ENCODE measurements at places on chromosomes 7 and 10. TPM values are rescaled to one million over a fixed set of nuclear protein-coding genes. Genes with fewer than 3 reads are reported as not detected.

The NEUROD6 gene
- 8.0 TPM for total RNA-seq

The CDNF gene
- 0.50 TPM for total RNA-seq

The GGCT gene
- total RNA-seq = 23.4 TPM

The SHH gene
- 0.94 TPM for total RNA-seq

The PPP1R17 gene
- 1.8 TPM for total RNA-seq

The MORN4 gene
- total RNA-seq = 19.2 TPM

The HOXA10 gene
- 14.0 TPM for total RNA-seq

The NPC1L1 gene
- total RNA-seq = 0.06 TPM

The FAM13C gene
- total RNA-seq = 28.2 TPM

- DNase-seq = no peak
Measured at GRCh38 chr10:77160679-77161078, 476.9 kb downstream of the KCNMA1 start.

DNA sequence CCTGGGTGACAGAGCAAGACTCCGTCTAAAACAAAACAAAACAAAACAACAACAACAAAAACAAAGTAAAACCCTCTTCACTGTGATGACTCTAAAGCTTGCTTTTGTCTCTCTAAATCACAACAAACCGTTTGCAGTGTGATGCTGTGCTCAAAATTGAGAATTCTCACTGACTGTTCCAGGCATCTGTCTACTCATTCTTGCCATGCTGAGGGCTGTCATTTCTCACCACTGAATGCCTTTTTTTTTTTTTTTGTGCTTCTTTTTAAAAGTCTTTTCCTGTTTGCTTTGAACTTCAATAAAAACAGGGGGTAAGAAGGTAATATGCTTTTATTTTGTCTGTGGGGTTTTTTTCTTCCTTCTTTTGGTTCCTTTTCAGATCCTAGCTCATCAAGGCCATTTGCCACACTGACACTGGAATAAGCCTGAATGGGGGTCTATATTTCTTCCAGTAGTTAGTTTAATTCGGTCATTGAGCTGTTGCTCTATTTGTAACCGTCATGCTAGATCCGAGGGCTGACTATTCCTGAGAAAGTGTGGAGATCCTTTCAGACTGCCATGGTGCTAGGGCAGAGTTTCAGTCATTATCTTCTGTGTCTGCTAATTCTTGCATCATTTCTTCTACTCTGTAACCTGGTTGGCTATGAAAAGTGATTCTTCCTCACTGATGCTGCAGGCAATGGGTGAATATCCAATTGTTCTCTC, 10.6 kb downstream of the FAS start:
- no peak for DNase-seq

- no peak for DNase-seq
Measured at GRCh38 chr10:88232983-88233543, 350.1 kb downstream of the RNLS start.

- DNase-seq = no peak
Measured at GRCh38 chr7:54709283-54709682, 49.7 kb downstream of the SEC61G start.

DNA sequence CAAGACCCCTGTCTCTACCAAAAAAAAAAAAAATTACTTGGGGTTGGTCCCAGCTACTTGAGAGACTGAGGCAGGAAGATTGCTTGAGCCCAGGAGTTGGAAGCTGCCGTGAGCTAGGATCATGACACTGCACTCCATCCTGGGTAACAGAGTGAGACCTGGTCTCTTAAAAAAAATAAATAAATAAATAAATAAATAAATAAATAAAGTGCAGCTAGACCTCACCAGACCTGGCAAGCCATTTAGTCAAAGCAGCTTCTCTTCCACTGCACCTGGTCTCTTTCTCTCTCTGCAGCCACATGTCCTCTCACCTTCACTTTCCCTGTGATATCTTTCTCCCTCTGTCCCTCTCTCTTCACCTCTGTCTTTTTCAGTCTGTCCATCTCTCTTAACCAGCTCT, 75.2 kb upstream of the CHCHD3 start:
- no peak for DNase-seq

DNA sequence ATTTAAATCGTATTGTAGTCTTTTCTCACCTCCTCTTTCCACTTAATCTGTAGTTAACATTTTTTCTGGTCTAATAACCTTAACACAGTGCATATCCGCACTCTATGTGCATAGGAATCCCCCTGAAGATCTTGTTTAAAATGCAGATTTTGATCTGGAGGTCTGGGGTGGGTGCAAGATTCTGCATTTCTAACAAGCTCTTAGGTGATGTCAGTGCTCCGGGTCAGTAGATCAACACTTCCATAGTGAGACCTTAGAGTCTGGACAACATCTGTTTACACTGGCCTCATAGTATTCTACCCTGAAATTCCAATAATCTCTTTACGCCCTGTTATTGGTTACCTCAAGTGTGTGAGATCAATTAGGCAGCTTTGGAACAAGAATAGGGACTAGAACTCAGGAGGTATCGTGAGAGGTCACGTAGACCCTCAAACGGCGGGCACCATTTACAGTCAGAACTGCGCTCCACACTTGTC, 434 bp upstream of the PLEKHA8 start:
- no peak for DNase-seq

DNA sequence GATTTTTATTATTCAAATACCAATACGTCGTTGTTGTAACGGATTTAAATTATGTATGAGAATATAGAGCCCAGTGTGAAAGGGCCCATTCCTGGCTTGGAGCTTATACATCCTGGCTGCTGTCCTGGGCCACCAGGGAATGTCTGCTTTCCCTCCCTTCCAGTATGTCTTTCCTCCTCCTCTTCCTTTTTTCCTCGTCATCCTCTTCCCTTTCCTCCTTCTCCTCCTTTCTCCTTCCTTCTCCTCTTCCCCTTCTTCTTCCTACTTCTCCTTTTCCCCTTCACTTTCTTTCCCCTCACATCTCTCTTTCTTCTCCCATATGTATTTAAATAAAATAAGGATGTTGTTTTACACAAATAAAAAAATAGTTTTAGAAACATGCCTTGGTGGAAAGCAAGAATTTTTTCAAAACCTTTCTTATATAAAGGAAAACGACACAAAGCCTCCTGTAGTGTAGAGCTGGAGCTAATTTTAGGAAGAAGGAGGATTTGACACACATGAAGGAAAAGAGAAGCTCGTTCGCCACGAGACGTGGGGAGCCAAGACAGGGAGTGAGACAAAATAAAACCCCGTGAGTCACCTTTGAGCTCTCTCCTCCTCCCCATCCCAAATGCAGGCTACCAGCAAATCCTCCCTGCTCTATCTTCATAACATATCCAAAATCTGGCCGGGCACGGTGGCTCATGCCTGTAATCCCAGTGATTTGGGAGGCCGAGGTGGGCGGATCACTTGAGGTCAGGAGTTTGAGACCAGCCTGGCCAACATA, 301.1 kb upstream of the LYZL1 start:
- no peak for DNase-seq

GRCh38 chr10:71504168-71504567, 107.4 kb downstream of the CDH23 start:
- no peak for DNase-seq

- DNase-seq = no peak
Measured at GRCh38 chr10:42932735-42933447, 144.0 kb upstream of the RET start.

- no peak for DNase-seq
Measured at GRCh38 chr10:97572214-97572989, at the start of gene ANKRD2. TSS of gene ANKRD2 (plus strand) at chr10:97572779. CDS start at chr10:97572789, 10 bp downstream.

DNA sequence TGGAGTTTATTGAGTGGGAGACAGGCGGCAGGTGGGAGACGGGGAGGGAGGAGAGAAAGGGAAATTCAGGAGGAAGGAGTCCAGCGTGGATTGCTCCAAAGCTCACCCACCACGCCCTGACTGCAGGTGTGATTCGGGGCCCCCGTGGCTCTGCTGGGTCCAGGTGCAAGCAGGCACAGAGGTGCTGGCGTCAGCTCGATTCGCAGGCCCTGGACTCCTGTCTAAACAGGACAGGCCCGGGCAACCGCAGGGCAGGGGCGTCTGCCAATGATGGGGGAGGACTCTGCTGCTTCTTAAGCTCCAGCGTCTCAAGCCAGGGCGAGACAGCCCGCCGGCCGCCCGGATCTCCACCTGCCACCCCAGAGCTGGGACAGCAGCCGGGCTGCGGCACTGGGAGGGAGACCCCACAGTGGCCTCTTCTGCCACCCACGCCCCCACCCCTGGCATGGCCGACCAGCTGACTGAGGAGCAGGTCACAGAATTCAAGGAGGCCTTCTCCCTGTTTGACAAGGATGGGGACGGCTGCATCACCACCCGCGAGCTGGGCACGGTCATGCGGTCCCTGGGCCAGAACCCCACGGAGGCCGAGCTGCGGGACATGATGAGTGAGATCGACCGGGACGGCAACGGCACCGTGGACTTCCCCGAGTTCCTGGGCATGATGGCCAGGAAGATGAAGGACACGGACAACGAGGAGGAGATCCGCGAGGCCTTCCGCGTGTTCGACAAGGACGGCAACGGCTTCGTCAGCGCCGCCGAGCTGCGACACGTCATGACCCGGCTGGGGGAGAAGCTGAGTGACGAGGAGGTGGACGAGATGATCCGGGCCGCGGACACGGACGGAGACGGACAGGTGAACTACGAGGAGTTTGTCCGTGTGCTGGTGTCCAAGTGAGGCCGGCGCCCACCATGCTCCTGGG, at the start of gene CALML3:
CALML3 (plus strand) TSS at position 321 of the 920 bp plus-strand sequence; CDS start at position 446, 125 bp downstream.
- no peak for DNase-seq

- DNase-seq = no peak
Measured at GRCh38 chr10:79324032-79324695, 23.1 kb upstream of the PPIF start.

DNA sequence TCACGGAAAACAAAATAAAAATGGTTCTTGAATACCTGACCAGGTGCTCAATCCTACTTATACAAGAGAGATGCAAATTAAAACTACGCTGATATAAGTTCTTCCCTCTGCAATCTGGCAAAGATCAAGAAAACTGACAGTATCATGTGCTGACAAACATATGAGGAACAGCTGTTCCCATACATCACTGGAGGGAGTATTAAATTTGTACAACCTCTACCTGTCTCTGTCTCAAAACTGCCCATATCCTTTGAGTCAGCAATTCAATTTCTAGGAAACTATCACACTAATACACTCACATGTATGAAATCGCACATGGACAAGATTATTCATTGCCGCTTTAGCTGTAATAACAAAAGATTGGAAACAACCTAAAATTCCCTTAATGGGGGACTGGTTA, 11.0 kb upstream of the IL6 start:
- DNase-seq = no peak

DNA sequence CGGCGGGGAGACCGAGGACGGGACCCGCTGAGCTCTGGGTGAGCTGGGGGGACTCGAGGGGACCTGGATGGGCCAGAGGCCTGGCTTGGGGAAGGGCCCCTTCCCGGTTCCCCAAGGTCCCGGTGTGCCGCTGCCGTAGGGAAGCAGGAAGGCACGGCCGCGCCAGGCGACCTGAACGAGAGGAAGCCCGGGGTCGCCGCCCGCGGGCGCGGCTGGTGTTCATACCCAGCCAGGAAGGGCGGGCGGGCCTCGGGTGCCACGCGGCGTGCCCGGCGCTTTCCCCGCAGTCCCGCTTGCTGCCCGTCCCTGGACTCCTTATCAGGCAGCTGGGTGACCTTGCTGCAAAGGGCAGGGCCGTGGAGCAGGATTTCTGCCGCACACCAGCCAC, 38.0 kb downstream of the ZNF777 start:
- no peak for DNase-seq

- no peak for DNase-seq
Measured at GRCh38 chr10:96831200-96831866, 765 bp upstream of the LCOR start.

GRCh38 chr7:134941185-134941900, 45.0 kb upstream of the AGBL3 start:
- DNase-seq = no peak

DNA sequence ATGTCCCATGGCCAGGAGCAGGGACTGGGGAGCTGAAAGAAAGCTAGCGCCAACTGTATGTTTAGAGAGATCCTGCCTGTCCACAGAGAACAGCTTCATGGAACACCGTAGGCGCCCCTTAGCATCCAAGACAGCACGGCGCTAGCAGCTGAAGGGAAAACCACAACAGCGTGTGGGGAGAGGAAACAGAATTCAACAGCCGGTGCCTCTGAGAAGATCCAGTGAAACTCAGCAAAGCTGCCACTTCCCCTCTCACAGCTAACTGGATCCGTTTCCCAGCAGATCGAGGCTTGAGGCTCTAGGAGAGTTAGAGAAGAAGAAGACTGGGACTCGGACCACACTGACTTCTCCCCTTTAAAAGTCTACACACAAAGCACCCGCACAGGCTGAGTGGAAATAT, 145.0 kb downstream of the MAD1L1 start:
- DNase-seq = no peak

GRCh38 chr7:46317256-46317655, 396.2 kb upstream of the IGFBP3 start:
- DNase-seq = no peak

DNA sequence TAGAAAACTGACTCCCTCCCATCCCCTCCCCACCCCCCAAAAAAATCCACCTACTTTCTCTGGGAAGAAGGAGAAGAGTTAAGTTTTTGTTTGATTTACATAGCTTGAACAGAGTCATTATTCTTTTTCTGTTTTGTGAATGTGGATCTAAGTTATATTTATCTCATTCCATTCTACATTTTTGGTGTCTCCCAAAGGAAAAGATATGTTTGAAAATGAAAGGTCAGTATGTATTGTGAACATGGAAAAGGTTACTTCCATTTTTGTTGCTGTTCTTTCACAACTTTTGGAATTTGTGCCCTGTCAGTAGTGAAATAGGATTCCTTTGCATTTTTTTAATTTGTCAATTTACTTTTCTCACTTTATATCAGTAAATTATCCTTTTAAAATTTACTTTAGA, 547.9 kb downstream of the SUGCT start:
- no peak for DNase-seq

- DNase-seq = no peak
Measured at GRCh38 chr7:157396316-157397035, 59.7 kb downstream of the DNAJB6 start.

DNA sequence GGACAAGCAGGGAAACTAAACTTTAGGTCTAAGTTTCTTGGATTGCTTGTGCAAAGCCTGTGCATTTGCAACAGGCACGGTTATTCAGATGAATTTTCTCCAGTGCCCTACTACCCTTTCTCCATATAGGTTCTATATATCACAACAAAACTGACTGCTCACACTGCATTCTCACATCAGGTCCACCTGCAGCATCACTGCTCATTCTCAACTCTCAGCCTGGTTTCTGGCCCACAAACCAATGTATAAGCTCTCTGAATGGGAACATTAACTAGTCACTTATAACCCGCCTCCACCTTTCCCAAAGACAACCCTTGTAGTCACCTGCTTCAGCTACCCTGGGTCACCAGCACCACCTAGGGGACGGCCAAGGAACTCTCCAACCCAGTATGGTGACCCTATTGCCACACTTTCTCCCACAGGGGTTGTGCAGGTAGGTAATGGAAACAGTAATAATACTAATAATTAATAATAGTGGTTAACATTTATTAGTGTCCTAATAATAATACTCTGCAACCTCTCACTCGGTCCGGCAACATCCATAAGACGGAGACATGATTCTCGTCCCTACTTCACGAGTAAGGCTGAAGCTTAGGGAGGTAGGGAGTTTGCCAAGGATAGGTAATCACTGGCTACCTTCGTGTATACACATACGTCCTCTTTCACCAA, 97.3 kb downstream of the CLEC2L start:
- DNase-seq = no peak

Data from spinal cord (tissue), 10 donors.